NCI-H345 (cell line): ENCODE measurements at places on chromosomes 2 and 18.

GRCh38 chr2:186882511-186883071 lies 33.6 kb upstream of the ZSWIM2 start:
- no peak for DNase-seq

DNA sequence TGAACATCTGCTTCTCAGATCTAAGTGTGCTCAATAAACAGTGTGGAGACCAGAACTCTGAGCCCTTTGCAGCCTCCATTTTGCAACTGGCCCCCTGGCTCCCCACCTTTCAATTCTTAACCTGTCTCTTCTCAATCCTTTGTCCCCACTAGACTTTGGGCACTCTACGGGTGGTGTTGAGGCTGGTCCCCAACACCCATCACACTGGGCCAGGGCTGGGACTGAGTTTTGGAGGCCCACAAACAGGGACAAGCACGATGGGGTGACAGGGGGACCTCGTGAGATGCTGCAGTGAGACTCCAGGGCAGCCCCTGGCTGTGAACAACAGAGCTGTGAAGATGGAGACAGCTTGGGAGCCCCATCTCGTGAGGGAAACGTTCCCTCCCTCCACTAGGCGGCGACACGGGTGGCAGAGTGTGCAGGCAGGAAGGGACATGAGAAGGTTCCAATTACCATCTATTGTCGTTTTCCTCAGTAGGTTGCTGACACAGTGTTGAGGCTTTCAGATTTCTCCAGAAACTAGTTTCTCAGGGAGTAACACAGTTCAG lies 1.2 kb downstream of the ANKMY1 start:
- DNase-seq: no peak

DNA sequence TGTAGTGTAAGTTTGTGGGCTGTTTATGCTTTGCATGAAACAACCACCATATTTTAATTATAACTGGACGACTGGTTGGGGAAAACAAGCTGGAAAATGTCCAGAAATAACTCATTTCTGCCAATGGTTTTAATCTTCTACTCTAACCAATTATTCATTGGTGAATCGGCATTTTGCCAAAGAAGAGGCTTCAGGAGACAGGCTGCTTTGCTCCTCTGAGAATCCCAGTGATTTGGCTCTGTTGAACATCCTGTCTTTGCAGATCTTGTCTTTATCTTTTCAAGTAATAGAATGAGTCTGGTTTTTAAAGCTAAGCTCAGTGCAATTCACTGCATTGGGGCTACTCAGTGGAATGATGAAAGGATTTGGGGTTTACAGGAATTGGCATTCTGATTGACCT lies 109.6 kb downstream of the APOB start:
- no peak for DNase-seq

DNA sequence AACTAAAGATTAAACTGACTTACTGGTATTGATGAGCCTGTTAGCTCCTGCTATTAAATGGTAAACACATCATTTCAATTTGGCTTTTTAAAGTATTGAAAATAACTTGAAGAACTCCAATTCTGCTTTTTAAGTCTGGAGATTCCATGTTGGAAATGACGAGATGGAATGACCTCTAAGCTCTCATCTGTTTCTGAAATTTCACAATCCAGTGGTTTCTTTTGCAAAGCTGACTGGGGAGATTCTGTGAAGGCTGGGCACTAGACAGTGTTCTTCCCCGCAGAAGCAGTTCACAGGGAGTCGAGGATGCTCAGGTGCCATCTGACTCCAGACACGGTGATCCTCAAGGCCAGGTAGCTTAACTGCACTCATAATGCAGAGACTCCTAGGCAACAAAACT lies 44.7 kb downstream of the DHRS9 start:
- DNase-seq: no peak

DNA sequence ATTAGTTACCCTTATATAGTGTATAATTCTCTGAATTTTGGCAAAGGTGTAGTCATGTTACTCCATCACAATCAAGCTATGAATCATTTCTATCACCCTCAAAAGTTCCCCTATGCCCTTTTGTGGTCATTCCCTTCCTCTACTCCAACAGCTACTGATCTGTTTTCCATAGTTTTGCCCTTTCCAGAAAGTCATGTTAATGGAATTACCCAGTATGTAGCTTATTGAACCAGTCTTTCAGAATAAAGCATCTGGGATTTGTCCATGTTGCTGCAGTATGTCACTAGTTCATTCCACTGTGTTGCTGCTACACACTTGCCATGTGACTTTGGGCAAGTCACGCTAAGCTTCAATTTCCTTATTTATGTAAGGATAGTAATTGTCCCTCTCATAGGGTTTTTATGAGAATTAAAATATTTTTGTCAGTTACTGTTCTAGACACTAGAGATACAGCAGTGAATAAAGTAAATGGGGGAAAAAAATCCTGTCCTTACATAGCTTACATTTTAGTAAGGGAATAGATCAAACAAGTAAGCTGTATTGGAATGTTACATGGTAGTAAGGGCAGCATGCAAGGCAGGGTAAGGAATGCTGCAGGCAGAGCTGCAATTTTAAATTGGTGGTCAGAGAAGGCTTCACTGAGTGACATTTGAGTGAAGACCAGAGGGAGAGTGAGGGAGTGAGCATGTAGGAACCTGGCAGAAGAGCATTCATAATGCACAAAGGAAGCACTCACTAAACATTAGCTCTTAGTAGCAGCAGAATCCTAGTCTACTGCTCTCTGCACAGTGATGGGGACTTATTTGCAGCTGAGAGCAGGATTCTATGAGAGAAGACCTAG lies 80.3 kb upstream of the TSPYL6 start:
- no peak for DNase-seq

- no peak for DNase-seq
Measured at GRCh38 chr2:54074606-54075341, 40.6 kb upstream of the ACYP2 start.

GRCh38 chr2:46489423-46490174 lies 10.2 kb downstream of the TMEM247 start:
- no peak for DNase-seq

- DNase-seq: no peak
Measured at GRCh38 chr2:207764096-207764630, 5.5 kb downstream of the FZD5 start.
